Hepatocyte (in vitro differentiated cells): ENCODE measurements at places on chromosomes 12 and 14. TPM values are rescaled to one million over a fixed set of nuclear protein-coding genes. Genes with fewer than 3 reads are reported as not detected.

DNA sequence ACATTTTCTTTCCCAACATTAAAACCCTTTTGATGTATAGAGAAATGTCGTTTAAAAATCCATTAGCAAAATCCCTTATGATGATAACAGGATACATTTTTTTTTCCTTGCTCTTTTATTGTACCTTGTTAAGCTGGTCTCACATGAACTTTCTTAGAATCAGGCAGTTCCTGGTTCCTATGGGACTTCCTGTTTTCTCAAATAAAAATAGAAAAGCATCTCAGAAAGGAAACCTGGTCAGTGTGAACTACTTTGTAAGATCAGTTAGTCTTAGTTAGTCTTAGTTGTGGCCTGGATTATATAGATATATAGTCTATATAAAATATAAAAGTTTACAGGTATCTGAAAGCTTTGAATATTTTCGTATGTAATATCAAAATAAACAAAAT lies 40.3 kb downstream of the LEMD3 start:
- no peak for DNase-seq

DNA sequence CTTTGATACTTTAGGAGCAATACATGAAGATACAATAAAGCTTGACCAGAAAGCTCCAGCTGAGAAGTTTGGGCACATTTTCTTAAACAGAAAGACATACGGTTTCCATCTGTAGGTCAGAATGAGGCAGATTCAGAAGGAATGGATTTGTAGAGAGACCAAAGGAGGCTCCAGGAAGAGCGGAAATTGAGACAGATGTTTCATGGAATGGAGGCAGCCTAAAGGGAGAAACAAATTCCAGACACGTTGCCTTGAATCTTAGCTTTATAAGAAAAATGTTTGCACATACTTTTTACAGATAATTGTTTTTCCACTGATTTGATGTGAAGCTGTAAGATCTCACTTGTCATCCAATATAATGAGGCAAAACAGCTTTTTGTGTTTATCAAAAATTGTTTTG lies 24.8 kb downstream of the EPYC start:
- DNase-seq: no peak

- no peak for DNase-seq
These were observed 88.9 kb downstream of the PTGER2 start for GRCh38 chr14:52402812-52403526.

GRCh38 chr12:82474181-82474797 lies 116.0 kb downstream of the METTL25 start:
- DNase-seq: no peak

GRCh38 chr12:55842681-55843429 lies at the start of gene MMP19:
Gene MMP19 (minus strand): TSS chr12:55842936. CDS start chr12:55842830, 106 bp downstream.
- peak; percentile 63 for DNase-seq

GRCh38 chr14:99273766-99274345 lies 1.9 kb upstream of the BCL11B start:
- peak; percentile 70 for DNase-seq

DNA sequence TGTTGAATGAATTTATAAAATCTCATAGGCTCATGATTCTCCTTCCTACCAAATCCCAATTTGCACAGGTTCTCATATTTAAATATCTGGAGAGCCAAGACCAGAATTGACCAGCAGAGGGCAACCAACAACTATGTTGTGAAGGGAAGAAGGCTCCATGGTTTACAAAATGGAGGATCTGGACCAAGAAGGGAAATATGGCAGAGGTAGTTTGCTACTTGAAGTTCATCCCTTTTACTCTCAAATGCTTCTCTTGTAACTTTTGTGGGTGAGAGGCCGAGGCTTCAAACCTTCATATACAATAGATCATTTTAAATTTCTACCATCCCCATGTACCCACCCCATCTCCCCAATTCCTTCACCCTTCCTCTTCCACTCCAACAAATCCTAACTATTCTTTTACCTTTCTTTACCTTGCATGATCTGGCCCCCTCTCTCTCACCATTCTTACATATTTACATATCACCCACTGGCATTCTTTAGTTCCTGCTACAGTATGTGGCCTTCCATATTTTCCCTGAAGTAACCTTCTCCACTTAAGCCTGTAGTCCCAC lies 3.8 kb upstream of the SMARCC2 start:
- peak; percentile 92 for DNase-seq

GRCh38 chr14:43258396-43258795 lies 1248.7 kb downstream of the FSCB start:
- no peak for DNase-seq

- DNase-seq: peak; percentile 75
These were observed 8.9 kb downstream of the ANG start for GRCh38 chr14:20697273-20698017.

DNA sequence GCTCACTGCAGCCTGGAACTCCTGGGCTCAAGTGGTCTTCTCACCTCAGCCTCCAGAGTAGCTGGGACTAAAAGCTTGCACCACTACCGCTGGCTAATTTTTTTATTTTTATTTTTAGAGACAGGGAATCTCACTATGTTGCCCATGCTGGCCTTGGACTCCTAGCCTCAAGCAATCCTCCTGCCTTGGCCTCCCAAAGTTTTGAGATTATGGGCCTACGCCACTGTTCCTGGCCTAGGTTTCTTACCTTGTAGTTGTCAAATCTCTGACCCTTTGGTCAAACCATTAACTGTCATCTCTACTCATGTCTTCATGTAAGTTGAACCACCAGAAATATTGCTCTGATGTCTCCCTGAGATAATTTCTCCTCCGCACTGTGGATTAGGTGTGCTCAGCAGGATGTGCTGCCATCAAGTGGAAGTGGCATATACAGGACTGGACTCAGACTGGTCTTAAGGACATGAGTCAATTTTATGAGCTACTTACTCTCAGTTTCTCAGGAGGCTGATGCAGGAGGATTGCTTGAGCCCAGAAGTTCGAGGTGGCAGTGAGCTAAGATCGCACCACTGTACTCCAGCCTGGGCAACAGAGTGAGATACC lies 28.5 kb downstream of the ACTR6 start:
- peak; percentile 38 for DNase-seq

The EPYC gene
- total RNA-seq: 0.27 and 0.92 TPM in 2 replicates

The CCDC88C gene
- 4.7 and 11.3 TPM in 2 replicates for total RNA-seq

The SOCS2 gene
- 26.2 and 33.4 TPM in 2 replicates for total RNA-seq

The NANOG gene
- 1.9 and 2.1 TPM in 2 replicates for total RNA-seq

The MORN3 gene
- total RNA-seq: 0.27 and 0.68 TPM in 2 replicates

The KCNJ8 gene
- total RNA-seq: 37.3 and 48.3 TPM in 2 replicates

The HOXC4 gene
- total RNA-seq: 1.5 and 2.1 TPM in 2 replicates

The TDRD9 gene
- 0.73 and 2.2 TPM in 2 replicates for total RNA-seq

The CORO1C gene
- 109 and 137 TPM in 2 replicates for total RNA-seq
